Stimulated activated CD4-positive, alpha-beta T cell treated with anti-CD3 and anti-CD28 coated beads, Interleukin-12 subunit alpha, Interleukin-12 subunit beta, amount 100 ng/mL, for 4 hours (primary cell): ENCODE measurements at places on chromosomes 2 and 18.

DNA sequence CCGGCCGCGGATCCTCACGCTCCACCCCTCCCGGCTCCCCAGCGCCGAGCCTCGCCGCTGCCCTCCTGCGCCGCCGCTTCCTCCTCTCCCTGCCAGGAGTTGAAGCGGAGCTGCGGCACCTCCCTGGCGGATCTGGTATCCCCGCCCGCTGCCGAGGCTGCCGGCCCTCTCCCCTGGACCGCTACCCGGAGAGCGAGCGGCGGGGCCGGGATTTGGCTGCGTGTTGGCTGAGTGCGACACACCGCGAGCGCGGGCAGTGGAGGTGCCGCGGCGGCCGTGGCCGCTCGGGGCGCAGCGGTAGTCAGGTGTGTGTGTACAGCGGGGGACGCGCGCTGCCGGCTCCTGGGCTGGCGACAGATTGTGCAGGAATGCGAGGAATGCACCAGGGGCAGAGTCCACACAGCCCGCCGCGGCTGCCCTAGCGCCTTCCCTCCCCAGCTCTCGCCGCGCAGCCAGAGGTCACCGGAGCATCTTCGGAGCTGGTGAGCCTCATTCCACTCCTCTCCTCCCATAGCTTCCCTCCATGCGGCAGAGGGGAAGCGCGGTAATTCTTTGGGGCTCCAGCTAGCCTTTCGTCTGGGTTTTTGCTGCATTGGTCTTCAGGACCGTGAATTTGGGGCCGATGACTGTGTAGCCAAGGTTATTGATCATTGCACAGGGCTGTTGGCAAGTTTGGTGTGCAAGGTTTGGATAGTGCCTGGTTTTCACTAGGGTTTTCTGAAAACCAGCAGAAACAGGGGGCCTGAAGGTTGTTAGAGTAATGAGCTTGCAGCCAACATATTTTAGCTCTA, 1.3 kb downstream of the PKP4 start:
- DNase-seq, result peak; percentile 53

DNA sequence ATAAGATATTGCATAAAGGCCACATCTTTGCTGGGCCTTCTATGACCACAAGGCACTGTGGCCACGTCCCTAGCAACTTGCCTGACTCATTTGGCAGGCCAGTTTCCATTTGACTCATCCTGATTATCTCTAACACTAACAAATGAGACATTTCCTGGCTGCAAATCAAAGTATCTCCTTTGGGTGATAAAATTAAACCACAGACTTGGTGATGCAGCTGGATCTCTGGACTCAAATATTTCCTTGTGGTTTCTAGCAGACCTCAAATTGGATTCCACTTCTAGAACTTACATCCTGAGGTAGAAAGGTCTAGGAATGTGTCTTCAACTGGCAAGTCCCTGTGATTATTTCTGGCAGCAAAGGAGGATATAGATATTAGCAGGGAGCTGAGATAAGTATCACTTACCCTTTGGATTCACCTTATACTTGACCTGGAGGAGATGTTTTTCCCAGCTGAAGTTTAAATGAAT, 167.9 kb upstream of the NXPH2 start:
- no peak for DNase-seq

GRCh38 chr2:88067598-88067997, at the start of gene SMYD1:
TSS of gene SMYD1 (plus strand) at chr2:88067825. CDS start at chr2:88067865, 40 bp downstream.
- DNase-seq, result no peak

DNA sequence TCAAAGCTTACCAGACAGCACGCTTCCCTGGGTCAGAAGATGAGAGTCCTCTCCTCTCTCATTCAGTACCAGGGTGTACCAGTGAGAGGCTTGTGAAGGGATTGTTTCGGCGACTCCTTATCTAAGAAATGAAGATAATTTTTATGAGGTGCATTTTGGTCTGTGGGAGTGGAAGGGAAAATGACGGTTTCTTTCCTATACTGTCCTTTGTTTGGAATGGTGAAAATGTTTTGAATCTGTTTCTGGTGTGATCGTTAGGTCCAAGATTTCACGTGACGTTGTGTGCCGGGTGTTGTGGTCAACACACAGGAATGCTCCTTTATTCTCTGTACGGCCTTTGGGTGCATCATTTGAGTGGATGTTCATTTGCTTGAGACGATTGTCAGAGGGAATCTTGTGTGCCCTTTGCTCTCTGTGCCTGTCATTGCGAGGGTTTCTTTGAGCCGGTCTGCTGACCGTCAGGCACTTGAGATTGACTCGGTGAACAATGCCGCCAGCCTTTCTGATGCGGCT, 183.5 kb downstream of the AGAP1 start:
- no peak for DNase-seq

DNA sequence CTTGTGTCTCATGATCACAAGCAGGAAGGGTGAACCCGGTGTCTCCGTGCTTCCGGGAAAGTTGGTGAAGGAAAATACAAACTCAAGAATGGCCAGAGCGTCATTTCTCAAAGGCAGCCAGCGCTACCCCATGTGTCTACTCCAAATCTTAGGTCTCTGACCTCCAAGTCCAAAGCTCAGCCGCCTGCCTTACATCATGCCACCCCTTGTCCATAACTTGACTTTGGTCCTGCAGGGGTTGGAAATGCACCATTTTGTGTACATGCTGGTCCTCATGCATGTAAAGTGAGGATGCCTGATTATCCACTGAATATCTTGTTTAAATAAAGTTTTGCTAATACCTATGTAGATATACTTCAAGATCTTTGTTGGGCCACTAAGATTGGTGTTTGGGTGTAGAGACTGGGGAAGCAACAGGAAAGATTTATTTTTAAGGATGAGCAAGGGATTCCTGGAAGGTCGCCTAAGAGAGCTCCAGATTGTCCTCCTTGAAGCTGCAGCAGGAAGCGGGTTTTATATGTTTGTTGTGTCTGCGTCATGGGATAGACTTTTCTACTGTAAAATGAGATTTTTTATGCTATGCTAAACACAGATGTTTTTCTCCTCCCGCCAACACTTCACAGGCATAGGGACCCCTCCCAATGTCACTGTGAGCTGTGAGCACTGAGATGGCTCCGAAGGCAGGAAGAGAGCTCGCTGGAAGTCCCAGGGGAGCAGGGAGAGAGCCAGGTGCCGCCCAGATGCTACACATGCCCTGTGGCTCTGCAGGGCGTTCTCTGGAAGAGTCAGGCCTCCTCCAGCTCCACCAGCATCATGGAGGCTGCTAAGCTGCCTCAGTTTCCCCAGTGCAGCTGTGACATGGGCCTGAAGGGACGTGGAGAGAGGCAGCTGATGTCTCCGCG, 176.2 kb upstream of the HDAC4 start:
- DNase-seq, result no peak

GRCh38 chr2:120279708-120280107, 27.1 kb downstream of the RALB start:
- DNase-seq, result no peak

GRCh38 chr18:26097563-26097962, 7.2 kb upstream of the SS18 start:
- no peak for DNase-seq

DNA sequence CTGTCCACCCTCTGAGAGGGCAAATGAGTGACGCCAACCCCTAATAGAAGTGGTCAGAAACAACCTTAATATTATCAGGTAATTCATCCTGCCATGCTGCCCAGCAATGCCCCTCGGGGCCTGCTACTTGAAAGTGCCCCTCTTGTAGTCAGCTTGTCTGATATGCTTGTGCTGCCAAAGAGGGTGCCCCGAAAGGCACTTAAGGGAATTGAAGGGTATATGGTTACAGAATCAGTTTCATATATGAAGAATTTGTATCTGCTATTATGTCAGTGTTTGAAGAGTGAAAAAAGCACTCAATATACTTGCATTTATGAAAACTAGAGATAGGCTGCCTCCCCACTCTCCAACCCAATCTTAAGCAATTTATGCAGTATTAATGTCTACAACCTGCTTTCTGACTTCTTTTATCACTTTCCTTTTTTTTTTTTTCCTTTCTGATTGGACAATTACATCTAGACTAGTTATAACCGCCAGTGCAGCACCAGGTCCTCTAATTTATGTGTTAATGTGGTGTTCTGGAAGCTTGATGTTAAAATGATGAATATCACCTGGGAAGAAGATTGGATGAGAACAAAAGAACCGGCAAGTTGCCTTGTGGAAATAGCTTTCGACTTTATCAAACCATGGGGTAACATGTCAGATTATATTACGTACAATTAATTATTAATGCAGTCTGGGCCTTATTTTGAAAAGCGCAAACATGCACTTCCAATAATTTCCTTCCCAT, 646.9 kb upstream of the ACVR2A start:
- no peak for DNase-seq

DNA sequence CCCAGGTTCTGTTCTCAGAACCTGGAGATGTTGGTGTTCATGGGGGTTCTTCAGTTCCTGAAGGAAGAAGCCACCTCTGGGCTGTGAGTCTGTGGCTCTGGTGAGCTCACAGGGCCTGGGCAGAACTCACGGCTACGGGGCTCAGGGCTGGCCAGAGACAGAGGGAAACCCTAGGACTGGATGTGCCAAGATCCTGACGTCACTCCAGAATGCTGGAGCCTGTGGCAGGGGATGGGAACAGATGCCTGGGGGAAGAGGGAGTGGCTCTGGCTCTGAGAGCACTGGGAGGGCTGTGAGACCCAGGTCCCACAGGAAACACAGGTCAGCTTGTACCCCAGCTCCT, at the start of gene OTOF:
TSS of gene OTOF (minus strand) at position 214 of the 343 bp plus-strand sequence.
- no peak for DNase-seq

GRCh38 chr18:76498064-76498463, 3.0 kb upstream of the ZNF516 start:
- DNase-seq, result no peak

DNA sequence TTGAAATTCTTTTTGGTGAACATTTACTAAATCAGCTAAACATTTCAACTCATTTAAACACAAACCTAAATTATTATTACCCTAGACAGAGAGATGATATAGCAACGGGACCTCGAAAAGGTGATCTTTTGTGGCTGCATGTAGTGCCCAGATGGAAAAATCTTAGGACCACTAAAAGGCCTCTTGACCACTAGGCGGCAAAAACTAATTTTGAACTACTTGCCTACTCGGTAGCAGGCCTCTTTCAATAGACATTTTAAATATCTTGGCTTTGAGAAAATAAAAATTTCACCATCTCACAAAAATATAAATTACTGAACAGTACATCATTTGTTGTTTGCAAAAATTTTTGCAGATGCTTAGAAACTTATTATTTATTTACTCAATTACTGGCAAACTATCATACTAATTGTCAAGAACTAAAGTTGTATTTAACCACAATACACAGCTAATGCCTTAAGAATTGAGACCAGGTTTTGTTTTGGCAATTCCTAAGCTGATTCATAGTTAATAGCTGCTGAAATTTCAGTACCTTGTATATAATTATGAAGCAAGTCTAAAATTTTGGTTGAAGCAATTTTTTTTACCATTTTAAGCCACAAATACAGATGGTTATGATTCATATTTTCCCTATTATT, 9.4 kb downstream of the COL3A1 start:
- no peak for DNase-seq

DNA sequence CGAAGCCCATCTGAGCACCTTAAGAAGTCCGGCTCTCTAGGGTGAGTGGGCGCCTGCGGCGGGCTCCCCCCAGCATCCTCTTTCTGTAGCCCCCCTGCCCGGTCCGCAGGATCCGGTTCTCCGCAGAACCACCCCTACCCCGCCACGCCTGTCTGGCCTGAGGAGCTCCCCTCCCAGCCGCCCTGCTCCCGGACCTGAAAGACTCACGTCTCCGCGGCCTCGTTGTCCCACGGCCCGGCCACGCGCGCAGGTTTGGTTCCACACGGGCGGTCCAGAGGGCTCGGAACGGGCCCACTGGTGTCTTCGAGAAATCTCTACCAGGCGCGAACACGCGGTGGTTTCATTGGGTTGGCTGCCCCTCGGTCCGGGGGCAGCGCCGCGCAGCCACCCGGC, 237 bp downstream of the SLC39A6 start:
- DNase-seq, result no peak

GRCh38 chr18:6866552-6867085, 137.1 kb downstream of the ARHGAP28 start:
- DNase-seq, result no peak

- DNase-seq, result no peak
Measured at GRCh38 chr2:169225233-169225750, 137.0 kb downstream of the LRP2 start.

GRCh38 chr2:171407676-171408044, 26.1 kb downstream of the METTL8 start:
- DNase-seq, result no peak

DNA sequence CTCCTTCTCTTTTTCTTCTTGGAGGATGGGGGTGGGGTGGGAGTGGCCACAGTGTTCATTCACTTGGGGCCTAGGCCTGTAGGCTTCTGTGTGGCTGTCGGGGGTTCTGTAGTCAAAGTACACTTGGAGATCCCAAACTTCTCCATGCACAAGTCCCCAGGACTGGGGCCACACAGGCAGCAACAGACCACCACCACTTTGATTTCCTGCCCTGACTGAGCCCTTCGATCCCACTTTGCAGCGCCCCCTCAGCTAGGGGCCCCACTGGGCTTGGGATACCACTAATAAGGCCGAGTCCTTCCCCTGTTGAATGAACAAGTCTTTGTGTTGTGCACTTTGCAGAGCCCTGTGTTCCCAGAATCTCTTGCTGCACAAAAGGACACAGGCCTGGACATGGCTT, 5.5 kb upstream of the TEX51 start:
- no peak for DNase-seq

DNA sequence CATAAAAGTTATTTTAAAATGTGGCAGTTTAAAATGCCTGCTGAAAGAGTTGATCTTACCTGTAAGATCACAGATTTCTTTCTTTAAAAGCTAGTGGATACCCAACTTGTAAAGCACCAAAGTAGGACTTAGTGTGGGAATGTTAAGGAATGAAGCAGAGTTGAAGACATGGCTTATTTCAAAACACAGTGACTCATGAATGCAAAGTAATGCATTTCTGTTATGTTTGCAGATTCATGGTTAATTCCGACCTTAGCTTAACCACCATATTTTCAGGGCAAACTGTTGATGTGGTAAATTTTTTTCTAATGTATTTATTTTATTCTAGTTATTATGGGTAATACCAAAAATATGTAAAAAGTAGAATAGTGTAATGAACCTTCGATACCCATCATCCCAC, 206.8 kb upstream of the FOSL2 start:
- no peak for DNase-seq

DNA sequence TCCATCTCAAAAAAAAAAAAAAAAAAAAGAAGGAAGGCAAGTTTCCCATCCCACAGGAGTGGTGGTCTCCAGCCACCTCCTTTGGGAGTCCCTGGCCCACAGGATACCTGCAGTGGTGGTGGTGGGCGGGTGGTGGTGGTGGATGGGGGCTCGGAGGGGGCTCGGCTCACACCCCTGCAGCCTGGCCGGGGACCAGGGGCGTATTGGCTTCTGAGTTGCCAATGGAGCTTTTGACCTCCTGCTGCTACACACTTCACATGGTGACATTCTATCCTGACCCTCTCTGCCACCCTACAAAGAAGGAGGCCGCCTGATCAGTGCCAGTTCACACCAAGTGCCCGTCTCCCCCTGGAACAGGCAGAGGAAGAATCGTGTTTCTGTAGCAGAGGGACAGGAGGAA, 119.6 kb downstream of the NFATC1 start:
- no peak for DNase-seq

GRCh38 chr2:234047361-234047760, 3.1 kb upstream of the SPP2 start:
- DNase-seq, result no peak

DNA sequence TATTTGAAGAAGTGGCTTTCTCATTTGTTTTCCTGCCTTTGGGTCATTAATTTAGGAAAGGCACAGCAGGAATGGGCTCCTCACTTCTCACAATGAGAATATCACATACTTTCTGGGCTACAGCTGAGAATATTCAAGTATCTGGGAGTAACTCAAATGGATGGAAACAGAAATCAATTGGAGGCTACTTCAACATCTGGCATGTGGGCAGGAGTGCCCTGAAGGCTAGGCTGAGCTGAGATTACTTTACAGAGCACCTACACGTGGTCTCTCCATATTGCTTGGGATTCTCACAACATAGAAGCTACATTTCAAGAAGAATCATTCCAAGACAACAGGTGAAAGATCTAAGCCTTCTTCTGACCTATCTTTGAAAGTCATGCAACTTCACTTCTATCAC, 325.4 kb downstream of the PID1 start:
- no peak for DNase-seq
